ENCODE measurements at places on chromosomes 6 and 20.

- DNase-seq = no peak
These were observed 64.8 kb downstream of the MBOAT1 start for GRCh38 chr6:20147469-20147868.

GRCh38 chr6:52000064-52000463 is 87.3 kb downstream of the PKHD1 start:
- DNase-seq = no peak

DNA sequence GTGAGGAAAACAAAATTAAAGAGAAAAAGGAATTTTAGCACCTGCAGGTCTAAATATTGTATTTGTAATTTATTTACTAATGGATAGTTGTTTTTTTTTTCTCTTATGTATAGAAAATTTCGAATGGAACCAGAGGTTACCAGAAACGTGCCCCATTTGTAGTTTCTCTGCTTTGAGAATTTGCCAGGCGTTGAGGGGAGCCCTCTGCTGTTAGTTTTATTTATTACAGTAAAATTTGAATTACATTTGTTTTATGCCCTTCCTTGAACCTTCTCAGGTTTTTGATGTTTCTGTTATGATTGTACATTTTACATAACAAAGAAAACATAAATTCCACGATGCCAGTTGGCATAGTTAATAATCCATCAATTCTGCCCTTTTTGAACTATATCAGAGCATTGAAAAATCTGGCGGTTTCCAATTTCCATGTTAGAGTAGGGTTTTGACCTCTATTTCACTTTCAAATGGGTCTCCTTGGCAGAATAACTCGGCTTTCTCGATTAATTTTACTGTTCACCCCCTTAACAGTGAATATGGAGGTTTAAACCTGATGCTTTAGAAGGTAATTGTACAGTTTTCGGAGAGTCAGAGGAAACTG is 35.1 kb upstream of the RFPL4B start:
- no peak for DNase-seq

DNA sequence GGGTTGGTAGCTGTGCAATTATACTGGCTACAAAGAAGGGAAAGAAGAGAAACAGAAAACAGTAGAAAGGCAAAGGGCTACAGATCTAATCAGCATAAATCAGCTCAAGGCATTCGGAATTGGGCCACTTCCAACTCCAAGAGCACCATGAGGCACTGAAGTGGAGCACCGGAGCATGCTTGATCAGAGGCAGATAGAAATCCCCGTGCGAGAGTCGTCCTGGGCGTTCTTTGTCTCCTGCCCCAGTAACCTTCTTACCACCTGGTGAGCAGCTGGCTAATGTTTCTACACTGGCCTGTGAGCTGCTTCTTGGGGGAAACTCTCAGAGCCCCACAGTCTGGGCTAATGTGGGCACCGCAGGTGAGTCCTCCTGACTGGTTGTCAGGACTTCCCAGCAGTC is 16.7 kb downstream of the NEDD9 start:
- no peak for DNase-seq

DNA sequence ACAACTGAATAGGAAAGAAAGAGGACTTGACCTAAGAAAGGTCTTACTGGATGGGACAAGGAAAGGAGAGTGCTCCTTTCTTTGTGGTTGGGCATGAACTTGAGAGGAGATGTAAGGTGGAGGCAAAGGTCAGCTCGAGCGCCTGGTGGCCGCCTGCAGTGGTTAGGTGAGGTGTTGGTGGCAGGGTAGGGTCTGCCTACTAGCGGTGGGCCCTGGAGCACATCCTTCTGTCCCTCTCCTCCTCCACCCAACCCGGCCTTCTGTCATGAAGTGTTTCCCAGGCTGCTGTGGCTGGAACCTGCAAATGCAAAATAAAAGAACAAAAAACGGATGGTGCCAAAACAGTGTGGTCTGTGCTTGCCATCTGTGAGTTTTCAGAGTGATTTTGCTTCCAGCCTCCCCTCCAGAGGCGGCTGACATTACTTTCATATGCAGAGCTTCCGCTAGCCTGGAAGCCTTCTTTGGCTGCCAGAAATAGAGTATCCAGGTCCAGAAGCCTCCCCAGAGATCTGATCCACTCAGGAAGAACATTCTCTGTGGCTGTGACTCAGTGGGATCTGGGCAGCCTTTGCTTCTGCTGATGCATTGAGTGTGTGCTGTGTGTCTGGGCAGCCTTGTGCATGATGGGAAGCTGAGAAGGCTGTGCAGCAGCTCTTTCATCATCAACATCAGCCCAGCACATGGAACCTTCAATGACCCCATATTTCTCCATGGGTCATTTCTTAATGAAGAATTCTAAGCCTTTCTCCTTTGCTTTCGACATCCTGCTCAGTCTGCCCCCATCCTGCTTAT is 79.8 kb upstream of the FAM184A start:
- no peak for DNase-seq

DNA sequence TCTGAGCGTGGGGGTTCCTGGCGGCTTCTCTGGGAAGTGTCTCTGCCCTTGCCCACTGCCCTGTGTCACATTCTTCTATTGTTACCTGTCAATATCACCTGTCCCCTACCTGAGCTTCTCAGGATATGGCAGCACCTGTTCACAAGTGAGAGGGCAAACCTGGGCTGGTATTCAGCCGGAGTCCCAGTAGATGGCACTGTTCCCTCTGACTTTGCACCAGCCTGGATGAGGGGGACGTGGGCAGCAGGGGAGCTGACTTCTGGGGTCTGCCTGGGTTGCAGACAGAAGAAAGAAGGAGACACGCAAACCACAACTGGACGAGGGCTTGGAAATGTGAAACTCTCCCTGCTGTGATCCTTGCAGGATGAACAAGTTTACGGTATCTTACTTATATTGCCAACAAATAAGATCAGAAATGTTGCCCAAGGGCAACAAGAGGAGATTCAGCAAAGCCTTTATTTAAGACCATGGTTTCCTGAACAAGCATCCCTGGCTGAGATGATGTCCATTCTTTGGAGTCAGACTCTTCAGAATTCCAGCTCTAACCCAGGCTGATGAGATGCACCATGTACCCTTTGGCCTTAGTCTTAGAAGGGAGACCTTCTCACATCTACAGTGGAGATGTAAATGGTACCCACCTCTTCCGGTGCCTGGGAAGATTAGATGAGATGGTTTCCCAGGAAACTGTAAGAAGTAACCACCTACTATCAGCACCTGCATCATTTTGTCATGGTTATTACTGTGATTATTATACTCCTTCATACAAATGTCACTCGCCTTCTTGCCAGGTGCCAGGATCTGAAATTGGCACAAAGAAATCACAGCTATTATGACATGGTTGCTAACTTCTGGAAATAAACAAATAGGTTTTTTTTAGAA is 400.0 kb upstream of the CDH4 start:
- DNase-seq = no peak

DNA sequence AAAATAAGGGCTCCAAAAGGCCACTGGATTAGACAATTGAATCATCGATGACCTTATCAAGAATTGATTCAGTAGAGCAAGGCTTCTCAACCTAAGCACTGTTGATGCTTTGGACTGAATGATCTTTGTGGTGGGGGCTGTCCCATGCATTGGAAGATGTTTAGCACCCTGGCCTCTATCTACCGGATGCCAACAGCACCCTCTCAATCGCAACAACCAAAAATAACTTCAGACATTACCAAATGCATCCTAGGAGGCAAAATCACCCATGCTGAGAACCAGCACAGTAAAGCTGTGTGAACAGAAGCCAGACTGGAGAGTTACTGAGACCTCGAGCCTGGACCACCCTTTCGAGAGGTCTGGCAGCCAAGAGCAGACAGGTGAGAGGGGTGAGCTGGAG is 67.5 kb downstream of the TBC1D7 start:
- DNase-seq = no peak

DNA sequence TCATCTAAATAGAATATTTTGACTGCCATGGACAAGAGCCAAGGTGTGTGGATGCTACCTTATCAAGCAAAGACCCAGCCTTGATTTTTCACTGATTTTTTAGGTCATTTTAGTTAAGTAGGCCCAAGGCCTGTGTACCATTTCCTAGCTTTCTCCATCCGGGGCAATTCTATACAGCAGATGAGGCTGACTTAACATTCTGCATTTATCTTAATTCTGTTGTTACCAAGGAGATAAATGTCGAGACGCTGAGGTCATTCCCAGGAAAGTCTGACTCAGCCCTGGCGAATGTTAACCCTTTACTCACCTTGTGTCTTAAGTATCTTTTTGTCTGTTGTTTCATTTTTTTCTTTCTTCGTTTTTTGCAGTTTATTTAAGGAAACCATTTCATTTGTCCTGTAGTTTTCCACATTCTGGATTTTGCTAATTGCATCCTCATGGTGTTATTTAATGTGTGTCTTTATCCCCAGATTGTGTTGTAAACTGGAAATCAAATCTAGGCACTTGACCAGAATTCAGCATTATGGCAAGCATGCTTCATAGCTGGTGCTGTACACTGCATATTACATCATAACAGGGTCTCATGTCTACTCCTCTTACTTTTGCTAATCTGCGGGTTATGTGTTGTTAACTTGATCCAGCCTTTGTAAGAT is 277.0 kb downstream of the CDKAL1 start:
- DNase-seq = no peak

DNA sequence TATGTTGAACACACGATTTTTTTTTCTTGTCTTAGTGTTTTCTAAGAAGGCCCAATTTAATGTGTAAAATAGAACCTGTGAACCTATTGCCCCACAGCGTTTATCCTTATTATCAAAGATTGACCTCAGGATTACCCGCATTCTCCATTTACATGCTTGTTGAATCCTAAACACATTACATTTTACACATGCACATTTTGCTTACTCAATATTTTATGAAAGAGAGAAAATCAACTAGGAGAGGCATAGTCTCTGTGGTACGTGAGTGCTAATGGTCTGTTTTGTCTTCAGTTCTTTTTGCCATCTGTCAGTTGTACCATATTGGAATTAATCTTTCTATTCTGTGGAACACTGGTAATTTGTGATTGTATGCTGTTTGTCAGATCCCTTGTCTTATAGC is 80.1 kb upstream of the SMIM8 start:
- DNase-seq = no peak

All from cortex of kidney (tissue), 1 donor.